ENCODE measurements at places on chromosomes 7 and 10. TPM values are rescaled to one million over a fixed set of nuclear protein-coding genes. Genes with fewer than 3 reads are reported as not detected.

Gene MBLAC1
- total RNA-seq = 3.5 TPM

Gene NKX1-2
- total RNA-seq = not detected

Gene C7orf57
- total RNA-seq = not detected

Gene LIPM
- total RNA-seq = not detected

Gene EVX1
- total RNA-seq = not detected

Gene CAV1
- 25.3 TPM for total RNA-seq

Gene GNAI1
- total RNA-seq = 36.9 TPM

DNA sequence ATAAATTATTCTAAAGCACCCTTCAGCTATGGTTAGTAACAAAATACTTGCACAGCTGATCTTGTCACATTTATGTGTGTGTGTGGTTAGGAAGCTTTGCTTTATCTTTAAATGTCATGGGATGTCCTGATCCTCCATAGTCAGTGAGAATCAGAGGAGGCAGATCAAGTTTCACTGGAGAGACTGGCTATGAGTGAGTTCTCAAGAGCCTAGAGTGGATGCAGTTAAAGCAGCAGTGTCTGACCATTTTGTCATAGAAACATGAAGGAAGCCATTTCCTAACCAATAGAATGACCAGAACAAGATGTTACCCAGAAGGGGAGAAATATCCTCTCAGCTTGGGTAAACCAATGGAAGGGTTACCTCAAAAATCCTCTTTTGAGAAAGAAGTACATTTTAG is 207.2 kb upstream of the DKK1 start:
- no peaks in the 10 kb centered on the region for H3K27me3 ChIP-seq
- no peak overlapping the region for H3K4me3 ChIP-seq
- H3K36me3 ChIP-seq = no peaks in the 10 kb centered on the region

- no peaks in the 10 kb centered on the region for H3K4me1 ChIP-seq
- peaks cover 8% of the 10 kb centered on the region for H3K36me3 ChIP-seq
- no peaks in the 10 kb centered on the region for H3K27me3 ChIP-seq
- no peak for DNase-seq
Observed at GRCh38 chr7:6623589-6624245, 8.3 kb downstream of the ZNF853 start.

- H3K27ac ChIP-seq = no peak overlapping the region
- no peak for DNase-seq
- no peaks in the 10 kb centered on the region for H3K27me3 ChIP-seq
- H3K36me3 ChIP-seq = no peaks in the 10 kb centered on the region
- no peak overlapping the region for H3K4me3 ChIP-seq
Observed at GRCh38 chr7:68573271-68574005, 1024.8 kb upstream of the AUTS2 start.

GRCh38 chr7:64509583-64509982 is 53.3 kb downstream of the ZNF680 start:
- no peak for DNase-seq
- H3K4me3 ChIP-seq = no peak overlapping the region
- H3K4me1 ChIP-seq = no peaks in the 10 kb centered on the region
- H3K36me3 ChIP-seq = no peaks in the 10 kb centered on the region
- H3K27ac ChIP-seq = no peak overlapping the region

DNA sequence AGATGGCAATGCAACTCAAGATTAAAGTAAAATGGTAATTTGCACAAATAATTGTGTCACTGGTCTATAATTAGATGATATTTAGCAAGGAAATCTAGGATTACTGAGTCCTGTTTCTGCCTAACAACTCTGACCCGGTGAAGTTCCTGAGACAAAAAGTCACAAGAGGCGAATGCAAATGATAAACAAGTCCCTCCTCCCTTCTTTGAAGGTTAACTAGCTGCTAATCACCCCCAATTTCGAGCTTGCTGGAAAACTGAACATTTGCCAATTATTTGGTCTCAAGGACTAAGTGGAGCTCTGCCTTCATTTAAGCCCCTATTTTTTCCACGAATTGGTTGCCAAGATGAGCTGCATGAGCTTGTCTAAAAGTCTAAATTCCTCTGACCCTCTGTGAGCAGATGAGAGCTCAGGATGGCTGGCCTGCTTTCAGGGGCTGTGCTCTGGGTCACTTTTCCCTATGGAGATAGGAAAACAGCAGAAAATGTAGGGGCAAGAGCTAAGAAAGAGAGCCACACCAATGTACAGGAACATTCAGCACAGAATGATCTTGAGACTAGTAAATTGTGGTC is 127.3 kb downstream of the MBL2 start:
- H3K36me3 ChIP-seq = no peaks in the 10 kb centered on the region
- DNase-seq = no peak
- no peaks in the 10 kb centered on the region for H3K27me3 ChIP-seq

DNA sequence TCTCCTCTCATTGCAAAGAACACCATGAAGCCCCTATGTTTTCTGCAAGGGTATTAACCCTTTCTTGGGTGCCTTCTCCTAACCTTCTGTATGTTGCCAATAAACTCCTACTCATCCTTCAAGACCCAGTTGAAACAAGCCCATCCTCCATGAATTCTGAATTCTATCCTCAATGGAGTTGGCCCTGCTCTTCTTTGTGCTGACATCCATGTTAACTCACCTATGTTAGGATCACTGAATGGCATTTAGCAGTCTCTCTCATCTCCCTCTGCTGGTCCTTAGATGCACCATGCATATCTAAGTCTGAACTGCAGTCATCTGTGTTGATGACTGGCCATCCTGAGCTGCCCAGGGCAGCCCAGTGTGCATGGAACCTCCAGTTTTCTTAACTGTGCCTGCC is 129.8 kb downstream of the BUB3 start:
- H3K4me1 ChIP-seq = no peaks in the 10 kb centered on the region
- H3K36me3 ChIP-seq = no peaks in the 10 kb centered on the region
- H3K27me3 ChIP-seq = no peaks in the 10 kb centered on the region
- no peak overlapping the region for H3K27ac ChIP-seq
- H3K4me3 ChIP-seq = no peak overlapping the region
- DNase-seq = no peak

DNA sequence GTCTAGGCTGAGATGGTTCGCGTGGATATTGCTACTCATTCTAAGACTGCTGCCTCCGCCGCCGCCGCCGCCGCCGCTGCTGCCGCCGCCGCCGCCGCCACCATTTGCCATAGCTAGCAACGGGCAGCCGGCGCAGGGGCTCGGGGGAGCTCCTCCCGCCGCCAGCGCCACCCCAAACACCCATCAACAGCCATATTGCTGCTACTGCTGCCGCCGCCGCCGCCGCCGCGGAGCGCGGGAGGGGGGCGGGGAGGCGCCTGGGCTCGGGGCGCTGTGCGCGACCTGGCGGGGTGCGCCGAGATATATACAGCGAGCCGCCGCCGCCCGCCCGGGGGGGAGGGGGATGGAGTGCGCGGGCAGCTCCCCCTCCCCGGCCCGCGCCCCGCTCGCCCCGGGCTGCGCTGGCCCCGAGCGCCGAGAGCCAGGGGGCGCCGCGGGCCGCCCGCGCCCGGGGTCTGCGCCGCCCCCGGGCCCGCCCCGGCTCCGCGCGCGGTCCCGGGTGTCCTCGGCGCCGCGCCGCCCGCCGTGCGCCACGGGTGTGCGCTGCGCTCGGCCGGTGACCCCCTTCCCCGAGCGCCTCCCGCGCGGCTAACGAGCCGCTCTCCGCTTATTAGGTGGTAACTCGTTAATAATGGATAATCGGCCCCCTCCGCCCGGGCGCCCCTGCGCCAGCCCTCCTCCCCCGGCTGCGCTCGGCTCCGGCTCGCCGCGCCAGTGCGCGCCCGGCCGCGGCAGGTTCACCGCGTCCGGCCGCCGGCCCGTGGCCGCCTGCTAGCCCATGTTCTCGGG is at the start of gene KCNMA1:
Gene KCNMA1 (minus strand): TSS at position 277 of the 789 bp plus-strand sequence.
- peaks cover 4% of the 10 kb centered on the region for H3K4me1 ChIP-seq
- no peak within 1 kb of the TSS for H3K27ac ChIP-seq
- peak within 1 kb of the TSS; percentile 56 for H3K4me3 ChIP-seq
- no peak for DNase-seq
- no peaks in the 10 kb centered on the region for H3K36me3 ChIP-seq

DNA sequence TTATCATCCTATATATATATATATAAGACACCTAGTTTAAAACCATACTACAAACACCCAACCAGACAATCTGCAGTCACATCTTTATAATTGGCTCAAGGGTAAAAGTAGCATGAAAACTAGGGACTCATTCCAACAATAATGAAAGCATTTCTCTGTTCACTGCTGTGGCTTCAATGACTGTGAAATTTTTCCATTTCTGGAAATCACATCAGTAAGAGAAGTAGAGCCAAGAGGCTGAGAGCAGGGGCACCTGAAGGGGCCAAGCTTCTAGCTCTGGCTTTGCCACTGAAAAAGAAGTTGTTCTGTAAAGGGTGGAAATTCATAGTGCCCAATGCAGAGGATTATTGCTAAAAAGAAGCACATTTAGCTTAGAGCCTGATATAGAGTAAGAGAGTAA is 158.6 kb upstream of the GLI3 start:
- no peaks in the 10 kb centered on the region for H3K4me1 ChIP-seq
- DNase-seq = no peak
- no peaks in the 10 kb centered on the region for H3K36me3 ChIP-seq
- no peak overlapping the region for H3K4me3 ChIP-seq
- no peak overlapping the region for H3K27ac ChIP-seq

GRCh38 chr7:80859272-80859970 is 59.4 kb downstream of the SEMA3C start:
- no peak overlapping the region for H3K4me3 ChIP-seq
- no peak overlapping the region for H3K27ac ChIP-seq
- H3K27me3 ChIP-seq = no peaks in the 10 kb centered on the region
- no peak for DNase-seq
- no peaks in the 10 kb centered on the region for H3K4me1 ChIP-seq

GRCh38 chr10:130416334-130417150 is 280.4 kb downstream of the GLRX3 start:
- H3K4me3 ChIP-seq = no peak overlapping the region
- H3K27me3 ChIP-seq = no peaks in the 10 kb centered on the region
- no peak overlapping the region for H3K27ac ChIP-seq
- no peaks in the 10 kb centered on the region for H3K36me3 ChIP-seq
- DNase-seq = no peak

GRCh38 chr10:6838118-6838517 is 258.0 kb upstream of the PRKCQ start:
- H3K27me3 ChIP-seq = no peaks in the 10 kb centered on the region
- H3K4me1 ChIP-seq = no peaks in the 10 kb centered on the region
- no peak overlapping the region for H3K4me3 ChIP-seq
- H3K27ac ChIP-seq = no peak overlapping the region
- no peaks in the 10 kb centered on the region for H3K36me3 ChIP-seq

DNA sequence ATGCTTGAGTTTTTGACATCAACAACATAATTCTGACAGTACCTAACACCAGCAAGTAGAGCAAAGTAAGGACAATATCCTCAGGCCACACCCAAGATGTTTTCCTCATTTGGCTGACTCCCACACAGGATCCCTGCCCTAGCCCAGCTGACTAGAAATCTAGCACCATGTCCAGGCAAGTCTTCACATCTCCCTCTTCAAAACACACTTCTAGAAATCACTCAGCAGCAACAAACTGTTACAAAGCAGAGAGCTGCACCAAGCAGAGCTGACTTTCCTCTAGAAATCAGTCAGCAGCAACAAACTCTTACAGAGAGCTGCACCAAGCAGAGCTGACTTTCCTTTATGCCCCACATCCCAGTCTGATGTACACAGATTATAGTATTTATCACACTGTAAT is 7.7 kb downstream of the TMEM168 start:
- H3K27ac ChIP-seq = no peak overlapping the region
- no peak for DNase-seq
- no peak overlapping the region for H3K4me3 ChIP-seq
- no peaks in the 10 kb centered on the region for H3K27me3 ChIP-seq
- H3K4me1 ChIP-seq = no peaks in the 10 kb centered on the region

DNA sequence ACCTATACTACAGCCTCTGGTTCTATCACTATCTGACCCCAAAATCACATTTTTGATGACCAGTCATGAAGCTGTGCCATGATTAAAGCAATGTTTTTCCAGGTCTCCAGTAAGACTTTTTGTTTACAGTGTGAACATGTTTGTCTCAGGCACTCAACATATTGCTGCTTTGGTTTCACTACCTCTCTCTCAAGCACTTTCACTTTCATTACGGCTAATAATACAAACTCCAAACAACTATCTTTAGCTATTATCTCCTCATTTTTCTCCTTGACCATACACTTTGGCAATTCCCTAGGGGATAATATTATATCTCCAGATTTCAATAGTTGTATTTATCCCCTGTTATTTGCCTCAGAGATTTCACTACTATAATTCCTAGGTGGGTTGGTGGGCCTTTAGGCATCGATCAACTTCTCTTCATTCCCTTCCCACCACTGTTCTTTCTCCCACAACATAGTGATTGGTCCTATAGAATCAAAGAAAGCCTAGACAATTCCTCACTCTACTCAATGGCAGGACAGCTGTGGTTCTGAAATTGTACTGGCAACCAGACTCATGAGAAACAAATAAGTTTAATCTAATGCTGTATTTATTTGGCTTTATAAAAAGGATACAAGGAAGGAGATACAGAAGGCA is 261.4 kb upstream of the ZWINT start:
- H3K27ac ChIP-seq = no peak overlapping the region
- no peaks in the 10 kb centered on the region for H3K36me3 ChIP-seq
- DNase-seq = no peak
- no peaks in the 10 kb centered on the region for H3K27me3 ChIP-seq
- no peaks in the 10 kb centered on the region for H3K4me1 ChIP-seq

GRCh38 chr10:114010316-114010715 is 33.4 kb upstream of the ADRB1 start:
- no peak overlapping the region for H3K27ac ChIP-seq
- no peak for DNase-seq
- no peaks in the 10 kb centered on the region for H3K36me3 ChIP-seq
- no peak overlapping the region for H3K4me3 ChIP-seq
- no peaks in the 10 kb centered on the region for H3K27me3 ChIP-seq

GRCh38 chr10:70784471-70784870 is 706 bp downstream of the TBATA start:
- no peak overlapping the region for H3K27ac ChIP-seq
- no peaks in the 10 kb centered on the region for H3K36me3 ChIP-seq
- H3K4me3 ChIP-seq = no peak overlapping the region

DNA sequence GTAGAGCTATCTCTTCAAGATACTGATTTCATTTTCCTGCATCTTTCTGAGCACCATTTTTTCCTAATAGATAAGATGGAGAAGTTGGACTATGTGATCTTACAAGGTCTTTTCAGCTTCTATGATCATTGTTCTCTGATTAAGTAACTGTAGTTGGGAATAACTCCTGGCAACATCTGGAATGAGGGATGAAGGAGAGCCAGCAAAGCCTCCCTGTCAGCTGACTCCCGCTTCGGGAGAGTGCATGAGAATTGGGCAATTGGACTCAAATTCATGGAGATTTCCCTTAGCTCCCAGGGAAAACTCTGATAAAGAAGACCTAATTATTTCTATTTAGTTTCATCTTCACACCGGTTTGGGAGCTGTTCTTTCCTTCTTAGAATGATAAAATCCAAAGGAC is 146.1 kb downstream of the CCDC71L start:
- H3K4me1 ChIP-seq = no peaks in the 10 kb centered on the region
- no peaks in the 10 kb centered on the region for H3K36me3 ChIP-seq
- H3K4me3 ChIP-seq = no peak overlapping the region

DNA sequence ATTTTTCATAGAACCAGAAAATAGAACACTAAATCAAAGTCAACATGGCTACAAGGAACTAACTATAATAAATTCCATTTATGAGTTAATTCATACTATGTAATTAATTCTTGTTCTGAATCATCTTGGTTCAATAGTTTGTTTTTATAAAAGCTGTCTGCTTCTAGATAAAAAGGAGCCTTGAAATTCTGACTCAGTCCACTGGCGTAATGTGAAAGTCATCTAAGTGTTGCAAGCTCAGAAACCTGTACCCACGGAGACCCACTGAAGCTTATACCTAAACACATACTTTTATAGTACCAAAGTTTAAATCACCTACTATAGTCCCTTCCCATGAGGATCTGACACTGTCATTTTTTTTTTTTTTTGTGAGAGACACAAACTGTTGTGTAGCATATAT is 489.4 kb downstream of the SEMA3D start:
- H3K4me1 ChIP-seq = no peaks in the 10 kb centered on the region
- H3K27me3 ChIP-seq = no peaks in the 10 kb centered on the region
- H3K4me3 ChIP-seq = no peak overlapping the region
- no peak overlapping the region for H3K27ac ChIP-seq

All from adrenal gland (tissue), 19 donors.